ENCODE measurements at places on chromosomes 2 and 18.

DNA sequence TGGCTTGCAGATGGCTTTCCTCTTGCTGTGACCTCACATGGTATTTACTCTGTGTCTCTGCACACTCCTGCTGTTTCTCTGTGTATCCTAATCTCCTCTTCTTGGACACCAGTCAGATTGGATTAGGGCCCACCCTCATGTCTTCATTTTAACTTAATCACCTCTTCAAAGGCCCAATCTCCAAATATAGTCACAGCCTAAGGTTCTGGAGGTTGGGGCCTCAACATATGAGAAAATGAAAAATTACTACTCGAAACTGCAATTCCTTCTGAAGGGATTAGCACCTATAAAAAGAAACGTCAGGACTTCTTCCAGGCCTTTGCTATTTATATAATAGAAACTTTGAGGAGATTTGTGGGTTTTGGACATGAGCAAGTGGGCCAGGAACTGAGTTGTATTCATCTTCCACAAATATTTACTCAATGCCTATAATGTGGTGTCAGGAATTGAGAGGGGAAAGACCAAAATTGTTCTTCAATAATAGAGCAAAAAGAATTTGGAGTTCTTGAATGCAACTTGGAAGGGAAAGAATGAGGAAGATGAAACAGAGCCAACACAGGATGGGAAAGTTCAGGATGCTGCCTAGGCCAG lies 270.0 kb upstream of the FN1 start:
- DNase-seq, result no peak

GRCh38 chr2:173823543-173823939 lies 141.6 kb downstream of the SP3 start:
- DNase-seq, result peak; percentile 19

DNA sequence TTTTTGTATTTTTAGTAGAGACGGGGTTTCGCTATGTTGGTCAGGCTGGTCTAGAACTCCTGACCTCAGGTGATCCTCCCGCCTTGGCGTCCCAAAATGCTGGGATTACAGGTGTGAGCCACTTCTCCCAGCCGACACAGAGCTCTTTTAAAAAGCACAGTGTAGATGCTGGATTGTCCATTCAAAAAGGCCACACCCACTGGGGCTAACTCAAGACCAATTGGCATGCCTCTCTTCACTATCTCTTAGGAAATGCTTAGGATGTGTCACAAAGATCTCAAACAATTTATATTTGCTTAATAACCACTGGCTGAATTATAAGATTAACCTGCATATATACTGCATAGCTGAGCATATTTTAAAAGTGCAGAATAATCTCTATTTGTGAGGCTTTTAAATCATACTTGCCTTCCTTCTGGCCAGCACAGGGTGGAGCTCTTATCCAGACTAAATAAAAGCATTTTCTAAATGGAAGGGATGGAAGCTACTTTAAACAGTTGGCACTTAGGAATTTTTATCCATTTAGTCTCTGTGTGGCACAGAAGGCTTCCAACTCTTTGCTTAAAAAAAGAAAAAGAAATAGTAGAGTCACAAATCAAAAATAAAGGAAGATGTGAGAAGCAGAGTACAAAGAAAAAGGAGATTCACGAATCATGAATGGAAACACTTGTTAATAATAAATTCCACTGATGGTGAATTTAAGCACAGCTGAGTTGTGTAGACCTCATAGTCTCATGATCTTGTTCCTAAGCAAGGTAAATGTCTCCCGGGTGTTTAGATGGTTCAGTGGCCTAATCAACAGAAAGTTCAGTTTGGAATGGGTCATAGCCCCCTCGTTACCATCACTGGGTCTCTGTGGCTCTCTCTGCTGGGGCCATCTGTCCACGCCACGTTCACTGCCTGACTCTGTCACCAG lies 22.4 kb downstream of the CRYGD start:
- DNase-seq, result peak; percentile 33

- no peak for DNase-seq
These were observed 206.7 kb downstream of the SH3RF3 start for GRCh38 chr2:109335631-109336176.

GRCh38 chr2:16478434-16479210 lies 187.0 kb downstream of the CYRIA start:
- DNase-seq, result no peak

DNA sequence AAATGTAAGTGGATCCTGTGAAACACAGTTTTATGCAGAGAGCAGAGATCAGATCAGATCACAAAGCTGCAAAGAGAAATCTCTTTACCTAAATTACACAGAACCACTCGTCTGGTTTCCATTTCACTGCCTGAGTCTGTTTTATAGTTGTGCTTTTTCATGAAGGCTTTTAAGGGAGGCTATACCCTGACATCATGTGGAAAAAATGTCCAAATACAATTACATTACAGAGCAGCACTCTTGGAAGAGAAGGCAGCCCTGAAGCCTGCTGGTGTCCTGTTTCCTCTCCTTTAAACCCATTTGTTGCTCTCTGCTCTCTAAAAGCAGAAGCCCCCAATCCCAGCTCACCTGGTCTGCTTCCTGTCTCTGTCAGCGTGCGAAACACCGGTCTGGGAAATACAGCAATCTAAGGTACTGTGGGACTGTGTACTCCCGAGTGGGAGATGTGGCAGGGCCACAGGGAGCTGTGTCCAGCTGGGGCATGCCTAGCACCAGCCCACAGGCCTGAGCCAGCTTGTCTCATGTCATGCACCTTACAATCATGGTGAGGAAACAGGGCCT lies 24.8 kb upstream of the ZFP36L2 start:
- no peak for DNase-seq

DNA sequence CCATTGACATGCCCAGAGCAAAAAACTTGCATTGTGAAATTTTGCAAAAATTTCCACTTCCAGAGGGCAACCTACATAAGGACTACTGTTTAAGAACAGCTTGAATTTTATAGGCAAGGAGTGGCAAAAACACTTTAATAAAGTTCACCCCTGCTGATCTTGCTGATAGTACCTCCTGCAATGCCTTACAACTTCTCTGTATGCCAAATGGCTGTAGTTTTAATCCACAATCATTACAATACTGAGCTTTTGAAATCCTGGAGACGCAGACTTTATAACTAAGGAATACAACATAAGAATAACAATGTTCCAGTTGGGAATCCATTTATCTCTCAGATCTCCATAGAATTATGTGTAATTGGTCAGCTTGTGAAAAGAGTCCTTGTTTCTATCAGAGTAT lies 247.5 kb downstream of the KCNJ3 start:
- no peak for DNase-seq

DNA sequence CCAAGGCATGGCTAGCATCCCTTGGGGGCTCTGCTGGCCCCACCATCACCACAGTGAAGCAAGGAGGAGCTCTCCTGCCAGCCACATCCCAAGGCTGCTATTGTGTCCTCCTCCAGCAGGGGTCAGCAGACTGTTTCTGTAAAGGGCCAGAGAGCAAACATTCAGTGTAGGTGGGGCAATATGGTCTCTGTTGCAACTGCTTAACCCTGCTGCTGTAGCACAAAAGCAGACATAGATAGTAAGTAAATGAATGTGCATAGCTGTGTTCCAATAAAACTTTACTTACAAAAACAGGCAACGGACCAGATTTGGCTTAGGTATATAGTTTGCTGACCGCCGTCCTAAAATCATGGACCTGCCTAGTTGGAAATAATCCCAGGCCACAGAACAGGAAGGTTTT lies 36.4 kb upstream of the ZBTB7C start:
- peak; percentile 32 for DNase-seq

DNA sequence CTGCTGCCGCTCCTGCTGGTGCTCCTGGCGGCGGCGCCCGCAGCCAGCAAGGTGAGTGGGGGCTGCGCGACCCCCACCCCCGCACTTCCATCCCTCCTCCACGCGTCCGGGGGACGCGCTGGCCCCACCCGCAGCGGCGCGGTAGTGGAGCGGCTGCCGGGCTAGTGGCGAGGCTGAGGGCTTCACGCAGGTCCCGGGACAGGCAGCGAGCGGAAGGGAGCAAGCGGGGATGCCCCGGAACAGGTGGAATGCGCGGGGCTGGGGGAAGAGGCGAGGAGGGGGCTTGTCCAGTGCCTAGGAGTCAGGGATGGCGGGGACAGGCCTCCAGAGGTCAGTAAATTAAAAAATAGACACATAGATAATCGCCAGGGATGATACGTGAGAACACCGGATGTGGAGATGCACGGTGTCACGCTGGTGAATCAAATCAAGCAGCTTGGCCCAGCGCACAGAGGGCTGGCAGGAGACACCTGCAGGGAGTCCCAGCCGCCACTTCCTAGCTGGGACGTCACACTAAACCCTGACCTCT lies 403 bp downstream of the COL4A3 start:
- DNase-seq, result no peak

DNA sequence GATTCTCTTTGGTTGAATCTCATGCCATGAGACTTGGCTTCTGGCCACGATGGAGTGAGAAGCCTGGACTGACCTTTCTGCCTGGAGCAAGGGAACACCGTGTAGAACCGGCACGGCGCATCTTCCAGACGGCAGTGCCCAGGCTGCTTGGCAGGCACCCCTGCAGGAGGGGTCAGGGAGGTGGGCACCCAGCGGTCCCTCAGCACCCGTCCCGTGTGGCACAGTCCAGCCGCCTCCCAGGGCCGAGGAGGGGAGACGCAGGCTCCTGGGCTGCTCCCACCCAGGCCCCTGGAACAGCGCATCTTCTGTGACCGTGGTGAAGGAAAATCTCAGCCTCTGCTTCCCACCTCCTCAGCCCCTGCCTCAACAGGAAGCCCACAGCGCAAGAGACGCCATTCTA lies 95.7 kb downstream of the CMPK2 start:
- no peak for DNase-seq

DNA sequence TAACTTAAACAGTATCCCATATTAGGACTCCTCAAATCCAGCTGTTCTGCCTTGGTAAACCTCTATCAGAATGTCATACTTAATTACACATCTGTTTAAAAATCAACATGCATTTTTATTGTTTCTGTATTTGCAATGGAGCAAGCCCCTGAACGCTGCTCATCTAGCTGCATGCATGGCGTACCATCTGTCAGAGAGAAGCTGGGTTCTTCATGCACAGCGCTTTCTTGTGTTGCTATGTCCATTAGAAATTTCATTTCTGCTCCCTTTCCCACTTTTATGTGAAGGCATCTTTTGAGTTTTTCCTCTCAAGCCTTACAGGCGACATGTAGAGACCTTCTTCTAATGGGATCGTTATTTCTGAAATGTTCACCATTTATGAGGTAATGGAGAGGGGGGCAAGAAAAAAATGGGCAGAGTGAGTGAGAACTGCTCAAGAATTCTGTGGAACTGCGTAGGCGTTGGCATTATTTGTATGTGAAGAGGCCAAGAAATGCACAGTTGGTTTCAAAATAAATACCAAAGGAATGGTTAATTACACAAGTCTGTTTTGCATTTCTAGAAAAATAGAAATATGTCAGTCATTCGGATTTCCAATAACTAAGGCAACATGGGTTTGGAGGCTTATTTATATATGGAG lies 31.6 kb downstream of the INSIG2 start:
- DNase-seq, result no peak

DNA sequence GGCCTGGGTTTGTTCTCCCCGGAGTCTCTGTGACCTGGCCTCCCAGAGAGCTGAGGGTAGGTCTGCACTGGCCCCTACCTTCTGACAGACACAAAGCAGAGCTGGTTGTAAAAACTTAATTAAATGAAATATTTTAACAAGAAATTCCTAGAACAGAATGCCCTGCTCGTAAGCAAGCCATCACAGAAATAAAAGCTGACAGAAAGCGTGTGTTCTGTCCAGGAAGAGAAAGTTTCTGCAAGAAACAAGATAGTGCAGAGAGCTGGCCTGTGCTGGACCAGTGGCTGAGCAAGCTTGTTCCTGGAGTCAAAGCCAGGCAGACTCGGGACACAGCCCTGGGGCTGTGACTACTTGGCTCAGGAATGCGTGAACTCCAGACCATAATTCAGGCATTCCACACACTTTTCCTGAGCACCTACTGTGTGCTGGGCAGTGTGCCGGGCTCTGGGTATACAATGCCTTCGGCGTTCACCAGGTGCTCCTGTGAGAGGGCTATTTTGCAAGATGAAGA lies 51.6 kb downstream of the APOB start:
- no peak for DNase-seq

DNA sequence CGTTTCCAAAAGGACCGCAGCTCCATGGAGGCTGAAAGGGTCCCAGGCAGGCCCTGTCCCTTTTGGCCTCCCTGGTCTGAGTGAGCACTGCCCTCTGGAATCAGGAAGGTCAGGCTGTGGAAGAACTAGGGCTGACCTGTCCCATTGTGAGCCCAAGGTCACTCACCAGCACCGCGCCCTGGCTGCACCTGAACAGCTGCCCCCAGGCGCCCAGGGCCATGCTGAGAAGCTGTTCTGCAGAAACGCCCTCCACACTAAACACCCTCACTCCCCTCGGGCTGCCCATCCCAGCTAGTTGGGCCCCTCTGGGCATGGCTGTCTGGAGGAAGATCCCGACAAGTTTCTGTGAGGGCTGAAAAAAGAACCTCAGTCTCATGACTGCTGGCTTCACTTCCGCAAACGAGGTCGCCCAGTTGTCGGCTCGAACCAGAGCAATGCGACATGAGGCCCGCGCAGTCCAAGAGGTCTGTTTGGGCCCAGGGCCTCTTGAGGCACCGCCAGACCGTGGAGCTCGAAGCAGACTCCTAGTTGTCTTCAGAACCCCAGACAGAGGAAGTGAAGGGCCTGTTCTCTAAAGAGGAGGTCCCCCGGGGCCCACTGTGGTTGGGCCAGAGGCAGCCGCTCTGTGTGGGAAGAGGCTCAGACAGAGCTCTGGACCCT lies 64.4 kb downstream of the INPP5D start:
- DNase-seq, result no peak

- no peak for DNase-seq
These were observed 25.5 kb upstream of the NFE2L2 start for GRCh38 chr2:177289824-177290628.

- no peak for DNase-seq
These were observed 38.5 kb downstream of the INPP5D start for GRCh38 chr2:233098618-233099017.

DNA sequence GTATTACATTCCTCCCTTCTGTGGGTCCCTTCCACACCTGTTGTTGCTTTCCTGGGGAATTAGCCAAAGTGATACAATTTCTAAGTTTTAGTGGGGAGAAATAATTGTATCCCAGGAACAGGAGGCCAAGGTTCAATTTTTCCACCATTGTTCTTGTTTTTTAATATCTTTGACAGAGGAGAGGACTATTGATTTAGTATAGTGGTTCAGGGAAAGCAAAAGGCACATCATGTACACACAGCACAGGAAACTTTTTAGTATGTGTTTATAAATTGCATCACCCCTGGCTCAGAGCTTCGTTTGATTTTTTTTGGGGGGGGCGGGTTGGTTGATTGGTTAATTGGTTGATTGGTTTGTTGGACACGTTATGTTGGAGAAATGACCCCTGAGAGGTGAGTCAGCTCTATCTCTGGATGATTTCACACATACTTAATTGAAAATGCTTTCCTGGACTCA lies 431.6 kb downstream of the PID1 start:
- DNase-seq, result no peak

- DNase-seq, result no peak
These were observed 50.9 kb downstream of the PLEKHA3 start for GRCh38 chr2:178531168-178531567.

- DNase-seq, result no peak
These were observed 162.9 kb downstream of the FHOD3 start for GRCh38 chr18:36460324-36460850.

GRCh38 chr2:114960389-114960788 lies 517.9 kb downstream of the DPP10 start:
- DNase-seq, result no peak

GRCh38 chr2:35871672-35872071 lies 483.9 kb upstream of the CRIM1 start:
- no peak for DNase-seq
